Psoas muscle (tissue), 8 donors: ENCODE measurements at places on chromosomes 16 and 17. TPM values are rescaled to one million over a fixed set of nuclear protein-coding genes. Genes with fewer than 3 reads are reported as not detected.

The KRT12 gene
- not detected for total RNA-seq

The IRX3 gene
- total RNA-seq = 1.7 TPM

The GLP2R gene
- 0.17 TPM for total RNA-seq

The FLYWCH2 gene
- 15.6 TPM for total RNA-seq

The EFCAB5 gene
- total RNA-seq = not detected

DNA sequence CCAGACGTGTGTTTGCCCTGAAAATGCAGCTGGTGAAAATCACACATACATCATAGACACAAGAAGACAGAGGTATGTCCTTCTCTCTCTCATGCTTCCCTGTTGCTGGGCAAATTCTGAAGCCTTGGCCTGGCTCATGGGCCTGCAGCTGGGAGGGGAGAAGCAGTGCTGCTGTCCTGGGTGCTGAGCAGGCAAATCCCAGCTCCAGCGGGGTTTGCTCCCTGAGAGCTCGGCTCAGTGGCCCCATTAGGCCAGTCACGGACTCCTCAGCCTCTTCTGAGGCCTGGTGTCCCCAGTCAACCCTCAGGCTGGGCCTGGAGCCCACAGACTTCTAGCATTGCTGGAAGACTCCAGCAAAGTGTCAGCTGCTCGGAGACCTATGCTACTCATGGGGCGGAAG lies 11.7 kb downstream of the RHBDL3 start:
- DNase-seq = no peak

- DNase-seq = no peak
Measured at GRCh38 chr17:42436391-42436790, 13.3 kb upstream of the CAVIN1 start.

GRCh38 chr17:2814481-2815341 lies 18.5 kb downstream of the RAP1GAP2 start:
- no peak for DNase-seq

- no peak for DNase-seq
Measured at GRCh38 chr17:14268264-14268663, 31.6 kb upstream of the CDRT15 start.
